ENCODE measurements at places on chromosomes 4 and X.
A peak's percentile ranks its signal among the peaks of the same experiment; 100 is the strongest.

GRCh38 chr4:128373628-128374027, 86.0 kb upstream of the PGRMC2 start:
- DNase-seq: no peak

DNA sequence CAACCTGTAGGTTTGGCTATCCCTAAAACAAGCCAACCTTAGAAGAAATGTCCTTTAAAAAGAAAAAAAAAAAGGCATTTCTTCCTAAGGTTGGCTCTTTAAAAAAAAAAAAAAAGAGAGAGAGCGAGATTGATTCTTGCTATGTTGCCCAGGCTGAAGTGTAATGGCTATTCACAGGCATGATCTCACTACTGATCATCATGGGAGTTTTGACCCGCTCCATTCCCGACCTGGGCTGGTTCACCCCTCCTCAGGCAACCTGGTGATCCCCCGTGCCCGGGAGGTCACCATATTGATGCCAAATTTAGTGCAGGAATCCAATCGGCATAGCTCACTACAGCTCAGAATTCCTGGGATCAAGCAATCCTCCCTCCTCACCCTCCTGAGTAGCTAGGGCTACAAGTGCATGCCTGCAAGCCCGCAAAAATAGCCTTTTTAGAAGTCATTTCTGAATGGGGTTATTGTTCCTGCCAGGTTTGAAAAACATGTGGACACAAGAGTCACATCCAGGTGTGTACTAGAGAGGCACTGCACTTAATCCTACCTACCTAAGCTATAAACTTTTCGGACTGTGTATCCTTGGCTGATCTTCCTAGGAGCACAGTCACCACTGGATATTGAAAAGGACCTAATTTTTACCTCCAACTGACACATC, 61.4 kb upstream of the ZCCHC13 start:
- DNase-seq: no peak

DNA sequence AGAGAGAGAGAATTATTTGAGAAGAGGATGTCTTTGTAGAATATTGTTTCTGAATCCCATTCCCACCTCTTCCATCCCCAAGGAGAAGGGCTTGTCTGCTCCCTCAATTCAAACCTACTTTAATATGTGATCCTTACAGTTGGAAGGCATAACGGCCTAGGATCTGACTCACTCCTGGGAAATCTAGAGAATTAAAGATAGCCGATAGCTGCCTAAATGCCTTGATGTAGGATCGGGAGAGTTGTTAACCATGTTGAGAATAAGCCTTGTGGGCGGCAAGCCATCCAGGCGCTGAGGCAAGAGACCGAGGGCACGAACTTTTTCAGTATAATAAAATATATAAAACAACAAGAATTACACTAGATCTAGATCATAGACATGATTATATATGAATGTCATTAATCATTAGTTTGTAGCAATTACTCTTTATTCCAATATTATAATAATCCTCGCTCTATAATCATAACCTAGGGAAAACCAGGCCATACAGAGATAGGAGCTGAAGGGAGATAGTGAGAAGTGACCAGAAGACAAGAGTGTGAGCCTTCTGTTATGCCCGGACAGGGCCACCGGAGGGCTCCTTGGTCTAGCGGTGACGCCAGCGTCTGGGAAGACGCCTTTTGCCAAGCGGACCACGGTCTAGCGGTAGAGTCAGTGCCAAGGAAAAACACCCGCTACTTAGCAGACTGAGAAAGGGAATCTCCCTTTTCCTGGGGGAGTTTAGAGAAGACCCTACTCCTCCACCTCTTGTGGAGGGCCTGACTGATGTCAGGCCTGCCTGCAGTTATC, 13.5 kb downstream of the EMCN start:
- no peak for DNase-seq

- no peak for DNase-seq
Observed at GRCh38 chr4:22634541-22635181, 58.1 kb upstream of the GBA3 start.

DNA sequence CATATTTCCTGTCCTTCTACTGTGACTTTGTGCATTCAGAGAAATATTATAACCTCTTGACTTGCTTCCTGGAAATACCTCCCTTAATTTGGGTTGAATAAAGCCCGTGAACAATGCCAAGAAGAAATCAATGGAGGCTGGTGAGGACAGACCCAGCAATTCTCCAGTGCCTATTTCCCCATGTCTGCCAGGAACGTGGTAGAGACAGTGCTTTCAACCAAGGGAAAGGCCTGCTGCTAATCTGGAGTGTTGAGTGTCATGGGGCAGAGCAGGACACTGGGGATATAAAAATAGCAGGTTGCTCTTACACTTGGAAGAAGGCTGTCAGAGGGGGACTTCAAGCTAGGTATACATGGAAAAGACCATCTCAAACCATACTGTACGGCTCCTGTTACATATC, 19.9 kb downstream of the TSC22D3 start:
- no peak for DNase-seq

- DNase-seq: peak; percentile 28
Observed at GRCh38 chr4:173367285-173367684, 3.5 kb upstream of the SAP30 start.

- no peak for DNase-seq
Observed at GRCh38 chrX:112819008-112819640, 21.5 kb downstream of the AMOT start.

- DNase-seq: no peak
Observed at GRCh38 chr4:6626066-6626465, 14.4 kb upstream of the MRFAP1 start.

DNA sequence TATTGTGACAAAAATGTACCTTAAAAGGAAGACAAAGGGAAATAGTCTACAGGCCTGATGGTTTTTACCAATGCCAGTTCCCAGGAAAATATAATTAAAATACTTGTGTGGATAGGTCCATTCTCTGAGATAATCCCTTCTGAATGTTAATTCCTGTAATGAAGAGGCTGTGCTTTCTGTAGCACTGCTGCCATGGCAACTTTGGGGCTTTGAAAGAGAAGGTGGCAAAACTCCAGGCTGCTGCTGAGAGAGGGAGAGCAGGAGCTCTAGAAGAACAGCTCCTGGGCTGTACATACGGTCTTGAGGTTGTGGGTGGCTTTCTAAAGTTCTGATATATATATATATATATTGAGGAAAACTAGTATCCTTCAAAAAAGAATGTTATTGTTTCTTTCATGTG, 125.4 kb downstream of the PDLIM5 start:
- no peak for DNase-seq

- DNase-seq: no peak
Observed at GRCh38 chr4:73985528-73985852, 2.5 kb downstream of the PPBP start.

- DNase-seq: no peak
Observed at GRCh38 chr4:150262611-150263010, 184.4 kb downstream of the DCLK2 start.

DNA sequence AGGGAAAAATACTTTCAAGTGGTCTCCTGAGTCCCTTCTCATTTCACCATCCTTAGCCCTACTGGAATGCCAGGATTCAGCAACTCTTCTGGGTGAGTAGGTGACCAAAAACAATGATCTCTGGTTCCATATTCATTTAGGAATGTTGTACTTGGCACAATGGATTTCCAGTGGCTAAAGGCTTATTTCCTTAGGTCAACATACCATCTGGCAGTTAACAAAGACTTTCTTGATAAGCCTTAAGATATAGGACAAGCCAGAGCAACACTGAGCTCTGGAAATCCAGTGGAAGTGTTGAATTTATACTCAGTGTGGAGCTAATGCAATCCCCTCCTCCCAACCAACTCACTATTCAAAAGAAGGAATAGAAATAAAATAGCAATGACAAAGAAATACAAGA, 139.4 kb upstream of the EMCN start:
- no peak for DNase-seq

- DNase-seq: no peak
Observed at GRCh38 chr4:84254537-84254936, 244.6 kb downstream of the NKX6-1 start.

DNA sequence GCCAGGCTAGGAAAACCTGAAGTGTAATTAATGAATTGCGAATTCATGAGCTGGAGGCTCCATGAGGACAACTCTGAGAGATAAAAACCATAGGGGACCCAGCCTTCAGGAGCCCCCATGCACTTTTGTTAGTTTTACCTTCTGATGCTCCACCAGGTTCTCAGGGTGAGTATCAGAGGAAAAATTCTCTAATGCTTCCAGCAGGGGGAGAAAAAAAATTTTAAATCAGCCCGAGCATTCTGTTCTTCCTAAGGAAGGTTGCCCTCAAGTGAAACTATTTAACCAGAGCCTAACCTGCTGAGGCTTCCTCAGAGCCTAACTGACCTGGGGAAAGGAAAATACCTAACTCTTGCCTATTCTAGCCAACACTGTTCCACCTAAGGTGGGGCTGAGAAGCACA, 552.6 kb downstream of the PPARGC1A start:
- DNase-seq: no peak

DNA sequence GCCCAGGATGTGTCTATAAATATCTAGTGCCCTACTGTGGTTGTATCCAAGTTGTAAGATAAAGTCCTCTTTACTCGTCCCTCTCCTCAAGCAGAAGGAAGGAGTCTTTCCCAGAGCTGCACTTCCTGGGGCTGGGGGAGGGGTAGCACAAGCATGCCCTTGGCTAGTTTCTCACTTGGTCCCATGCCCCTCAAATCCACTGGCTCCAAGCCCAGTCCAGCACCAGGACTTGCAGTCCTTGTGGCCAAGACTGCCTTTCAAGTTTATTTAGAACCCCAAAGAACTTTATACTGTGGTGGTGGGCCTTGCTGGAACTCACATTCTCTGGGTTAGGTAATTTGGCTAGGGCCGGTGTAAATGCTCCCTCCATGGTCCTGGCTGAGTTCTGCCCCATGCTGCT, 43.2 kb upstream of the SLC10A4 start:
- DNase-seq: no peak

DNA sequence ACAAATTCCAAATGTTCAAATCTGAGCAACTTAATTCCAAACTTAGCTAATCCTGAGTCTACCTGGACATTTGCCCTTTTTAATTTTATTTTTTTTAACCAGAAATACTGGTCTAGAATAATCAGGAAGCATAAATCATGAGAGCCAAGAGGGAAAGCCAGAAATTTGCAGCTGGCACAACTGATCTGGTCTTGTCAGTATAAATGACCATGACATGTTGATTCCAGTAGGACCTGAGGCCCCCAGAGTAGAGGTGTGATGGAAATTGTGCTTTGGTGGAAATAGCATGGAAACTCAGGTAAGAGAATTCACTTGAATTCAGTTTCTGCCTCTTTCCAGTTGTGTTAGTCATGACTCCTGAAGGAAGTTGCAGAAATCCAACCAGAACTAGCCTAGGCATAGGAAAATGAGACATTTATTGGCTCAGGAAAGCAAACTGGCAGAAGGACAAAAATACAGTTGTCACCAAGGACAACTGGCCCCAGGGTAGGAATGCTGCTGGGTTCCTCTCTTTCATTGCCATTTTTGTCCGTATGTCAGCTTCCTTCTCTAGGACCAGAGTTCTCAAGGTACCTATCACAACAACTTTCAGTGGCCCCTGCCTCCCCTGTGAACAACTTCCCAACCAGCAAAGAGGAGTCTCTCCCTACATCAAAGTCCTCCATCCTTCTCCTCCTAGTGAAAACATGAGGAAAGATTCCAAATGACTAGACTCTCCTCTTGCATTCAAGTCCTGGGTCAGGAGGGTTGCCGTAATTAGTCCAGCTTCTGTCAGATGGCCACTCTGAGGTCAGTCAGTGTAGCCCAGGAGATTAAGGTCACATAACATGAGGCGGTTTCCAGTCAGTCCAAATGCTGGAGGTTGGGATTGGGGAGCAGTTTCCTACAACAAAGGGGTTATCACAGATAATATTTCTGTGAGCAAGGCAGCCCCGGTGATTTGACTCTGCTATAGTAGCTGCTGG, 29.3 kb upstream of the MYOZ2 start:
- DNase-seq: no peak

DNA sequence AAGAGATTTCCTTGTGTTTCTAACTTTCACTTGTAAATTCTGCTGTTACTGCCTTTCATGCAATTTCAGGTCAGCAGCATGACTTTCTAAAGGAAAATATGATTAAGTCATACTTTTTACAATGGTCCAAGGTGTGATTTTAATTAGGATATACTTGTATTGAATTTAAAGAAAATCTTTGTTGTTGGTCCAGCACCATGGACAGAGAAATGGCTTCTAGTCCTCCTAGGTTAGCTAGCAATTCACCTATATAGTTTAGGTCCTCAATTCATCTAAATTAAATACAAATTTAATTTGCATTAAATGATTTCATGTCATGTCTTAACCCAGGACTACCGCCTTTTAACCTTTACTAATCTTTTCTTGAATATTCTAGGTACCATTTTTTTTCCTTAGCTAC, 304.9 kb upstream of the RPS6KA3 start:
- no peak for DNase-seq

GRCh38 chr4:167185465-167185864, 48.8 kb downstream of the SPOCK3 start:
- no peak for DNase-seq

- DNase-seq: no peak
Observed at GRCh38 chr4:113901994-113902787, 77.3 kb downstream of the ARSJ start.

GRCh38 chr4:109177096-109177810, 125.2 kb downstream of the COL25A1 start:
- no peak for DNase-seq

GRCh38 chr4:1727117-1728031, 6.1 kb downstream of the TACC3 start:
- DNase-seq: no peak

GRCh38 chr4:27594922-27595321, 734.3 kb downstream of the STIM2 start:
- DNase-seq: no peak

DNA sequence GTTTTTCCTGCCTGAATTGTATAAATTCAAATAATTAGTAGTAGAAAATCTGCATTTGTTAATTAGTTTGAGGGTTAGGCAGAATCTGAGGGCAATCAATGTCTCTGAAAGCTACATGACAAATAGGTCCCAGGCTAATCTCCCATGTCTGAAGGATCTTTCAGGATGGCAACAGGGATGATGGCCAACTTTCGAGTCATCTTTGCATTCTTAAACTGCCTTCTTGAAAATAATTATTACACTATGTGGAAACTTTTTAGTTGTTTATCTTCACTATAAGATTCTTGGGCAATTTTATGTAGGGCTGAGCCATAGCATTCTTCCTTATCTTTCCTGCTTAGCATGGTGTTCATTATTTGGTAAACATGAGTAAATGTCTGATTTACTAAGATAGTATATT, 490.3 kb upstream of the EPHA5 start:
- DNase-seq: no peak

- DNase-seq: peak; percentile 54
Observed at GRCh38 chr4:86359944-86360478, at the start of gene MAPK10. Gene MAPK10, minus strand, starts transcription at chr4:86360053.

DNA sequence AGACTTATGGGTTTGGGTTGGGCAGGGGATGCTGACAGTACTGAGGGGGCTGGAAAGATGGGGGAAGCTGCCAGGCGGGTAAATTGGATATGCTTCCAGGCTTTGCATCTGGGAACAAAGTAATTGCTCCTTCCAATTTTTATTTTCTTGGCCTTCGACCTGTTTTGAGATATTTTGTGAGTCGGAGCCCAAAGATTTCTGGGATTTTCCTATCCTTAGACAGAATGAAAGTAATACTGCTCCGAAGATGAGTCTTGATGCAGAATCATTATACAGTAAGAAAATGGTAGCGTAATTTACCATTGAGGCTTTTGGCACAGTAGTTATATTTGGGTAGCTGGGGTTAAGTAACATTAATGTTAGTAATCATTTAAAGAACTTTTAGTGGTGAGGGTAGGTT, 1.4 kb downstream of the SMARCA5 start:
- DNase-seq: no peak
